Ureter (tissue), 1 donor: ENCODE measurements at places on chromosomes 7 and 10.

DNA sequence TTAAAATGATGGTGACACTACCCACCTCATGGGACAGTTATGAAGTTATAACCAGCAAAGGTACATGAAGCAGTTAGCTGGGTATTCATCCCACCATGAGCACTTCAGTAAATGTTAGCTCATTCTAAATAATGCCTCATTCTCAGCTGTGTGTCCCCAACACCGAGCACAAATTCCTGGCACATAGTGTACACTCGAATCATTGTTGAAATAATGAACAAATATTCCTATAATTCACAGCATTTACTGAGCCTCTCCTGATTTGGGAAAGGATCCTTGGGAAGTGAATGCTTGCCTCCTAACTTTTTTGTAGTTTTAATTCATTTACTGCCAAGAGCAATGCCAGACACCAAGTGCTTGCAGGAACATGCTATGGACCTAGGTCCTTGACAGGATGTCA is 235.2 kb downstream of the DGKI start:
- no peak for DNase-seq

DNA sequence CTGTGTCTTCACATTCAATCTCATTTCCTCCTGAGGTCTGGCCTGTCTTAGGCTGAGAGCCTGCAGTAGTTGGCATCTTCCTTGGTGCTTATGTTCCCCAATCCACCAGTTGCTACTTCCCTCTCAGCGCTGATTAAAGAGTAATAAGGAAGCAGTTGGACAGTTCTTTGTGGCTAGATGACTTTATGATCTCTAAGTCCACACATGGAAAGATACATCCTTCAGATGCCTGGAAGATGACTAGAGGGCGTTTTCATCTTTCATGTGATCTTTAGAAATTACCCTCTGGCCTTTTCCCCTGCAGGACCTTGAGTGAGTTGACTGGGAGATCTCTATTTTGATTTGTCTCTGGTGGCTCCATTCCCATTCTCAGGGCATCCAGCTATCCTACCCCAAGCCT is 204.5 kb downstream of the GRM3 start:
- no peak for DNase-seq

GRCh38 chr7:139883814-139884213 is 54.8 kb downstream of the TBXAS1 start:
- DNase-seq: no peak

- no peak for DNase-seq
These were observed 12.4 kb upstream of the PTPN12 start for GRCh38 chr7:77524731-77525130.

DNA sequence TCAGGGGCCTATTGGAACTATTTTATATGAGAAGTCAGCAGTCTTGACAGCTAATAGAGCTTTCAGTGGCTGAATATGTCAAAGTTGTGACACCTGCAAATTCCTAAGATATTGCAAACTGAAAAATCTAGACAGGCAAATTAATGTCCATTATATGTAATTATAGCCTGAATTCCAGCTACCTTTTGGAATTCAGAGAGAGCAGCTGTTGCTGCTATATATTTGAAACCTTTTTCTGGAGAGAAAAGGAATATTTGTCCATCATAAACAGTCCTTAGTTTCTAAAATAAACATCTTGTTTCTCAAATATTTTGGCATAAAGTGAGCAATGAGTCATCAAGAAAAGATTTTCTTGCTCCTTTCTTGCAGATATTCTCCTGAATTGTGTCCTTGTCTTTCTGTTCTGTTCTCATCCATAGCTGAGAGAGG is 408.9 kb upstream of the SEMA3D start:
- no peak for DNase-seq

- DNase-seq: no peak
These were observed 805.6 kb downstream of the NRG3 start for GRCh38 chr10:82680608-82681007.
